ENCODE measurements at places on chromosomes 3 and 15.

GRCh38 chr3:142279965-142280590 lies 54.7 kb upstream of the GK5 start:
- DNase-seq, result peak; percentile 79

DNA sequence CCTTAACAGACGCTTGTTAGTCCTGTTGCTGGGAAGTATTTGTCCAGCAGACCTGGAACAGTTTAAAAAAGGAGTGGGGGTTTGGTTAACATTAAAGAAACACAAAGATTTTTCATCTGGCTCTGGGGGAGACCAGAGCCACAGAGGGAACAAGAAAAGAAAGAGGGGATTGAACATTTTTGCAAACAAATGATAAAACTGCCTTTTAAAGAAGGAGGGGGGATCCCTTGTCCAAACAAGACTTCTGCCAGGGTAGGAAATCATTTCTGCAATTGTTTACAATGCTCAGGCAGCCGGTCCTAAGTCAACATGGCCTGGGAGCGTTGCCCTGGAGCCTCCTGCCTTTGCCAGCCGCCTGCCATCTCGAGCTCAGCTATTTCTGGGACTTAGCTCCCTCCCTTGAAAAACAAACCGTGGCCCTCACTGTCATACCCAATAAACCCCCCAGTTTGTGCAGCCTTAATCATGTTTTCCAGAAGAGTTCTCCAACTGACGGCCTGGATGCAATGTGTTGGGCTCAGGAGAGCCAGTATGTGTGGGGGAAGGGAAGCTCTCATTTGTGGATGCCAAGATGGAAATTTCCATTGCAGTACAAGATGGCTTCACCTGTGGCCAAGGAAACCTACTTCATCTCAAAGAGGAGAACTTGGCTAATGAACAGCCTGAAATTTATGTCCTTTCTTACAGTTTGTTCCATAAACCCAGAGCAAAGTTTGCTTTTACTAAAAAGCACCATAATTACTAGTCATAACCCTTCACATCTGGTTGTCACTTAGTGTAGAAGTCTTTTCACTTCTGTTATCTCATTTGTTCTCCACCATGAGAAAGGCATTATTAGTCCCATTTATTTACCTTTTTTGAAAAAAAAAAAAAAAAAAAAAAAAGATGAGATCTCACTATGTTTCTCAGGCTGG lies 75.9 kb upstream of the RNU6-1 start:
- DNase-seq, result peak; percentile 45

GRCh38 chr15:58241872-58242271 lies 103.7 kb downstream of the AQP9 start:
- DNase-seq, result no peak

DNA sequence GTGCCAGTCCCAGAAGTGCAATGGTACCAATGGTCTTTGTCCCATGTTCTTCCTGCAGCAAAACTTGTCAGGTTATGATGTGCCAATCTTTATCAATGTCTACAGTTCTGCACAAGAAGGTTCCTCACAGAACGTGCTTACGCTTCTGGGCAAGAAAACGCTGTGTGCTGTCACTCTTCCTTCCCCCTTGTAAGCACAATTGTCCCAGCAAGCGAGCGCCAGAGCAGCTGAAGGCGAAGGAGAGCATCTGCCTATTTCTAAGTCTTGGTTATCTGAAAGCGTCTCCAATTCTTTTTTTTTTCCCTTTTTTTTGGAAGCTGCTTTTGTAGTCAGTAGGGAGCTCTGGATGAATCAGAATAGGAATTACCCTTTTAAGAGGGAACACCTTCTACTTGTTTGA lies 514.4 kb downstream of the FGF12 start:
- DNase-seq, result no peak

GRCh38 chr15:74903676-74904075 lies 3.0 kb downstream of the FAM219B start:
- no peak for DNase-seq

GRCh38 chr15:96330064-96330449 lies 443 bp upstream of the NR2F2 start:
- DNase-seq, result peak; percentile 90

DNA sequence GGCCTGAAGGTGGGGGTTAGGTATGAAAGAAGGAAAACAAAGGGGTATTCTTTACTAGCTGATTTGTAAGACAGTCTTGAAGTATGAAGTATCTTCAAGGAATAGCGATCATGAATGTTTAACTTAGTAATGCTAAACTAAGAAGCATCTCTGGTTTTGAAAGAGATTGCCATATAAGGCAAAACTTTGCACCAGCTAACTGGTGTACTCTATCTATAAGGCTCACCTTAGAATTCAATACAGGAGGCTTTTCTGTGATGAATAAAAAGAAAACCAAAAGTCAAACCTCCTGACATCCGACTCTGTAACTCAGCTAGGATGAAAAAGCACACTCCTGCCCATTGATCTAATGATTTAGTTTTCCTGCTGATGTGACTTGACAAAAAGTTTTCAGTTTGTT lies 54.7 kb downstream of the FOXP1 start:
- DNase-seq, result no peak

DNA sequence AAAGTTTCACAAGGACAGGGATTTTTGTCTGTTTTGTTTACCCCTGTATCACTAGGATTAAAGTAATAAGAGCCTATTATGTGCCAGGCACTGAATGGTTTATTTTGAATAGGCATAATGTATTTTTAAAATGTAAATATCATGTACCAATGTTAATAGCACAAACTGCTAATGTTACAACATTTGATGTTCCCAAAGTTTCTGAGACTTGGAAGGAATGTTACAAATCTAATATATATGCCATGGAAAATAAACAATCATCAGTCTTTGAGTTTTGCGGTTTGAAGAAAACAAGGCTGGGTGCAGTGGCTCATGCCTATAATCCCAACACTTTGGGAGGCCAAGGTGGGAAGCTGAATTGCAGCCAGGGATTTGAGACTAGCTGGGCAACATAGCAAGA lies 159.4 kb downstream of the CDIN1 start:
- no peak for DNase-seq

GRCh38 chr15:99857836-99858235 lies 124.6 kb upstream of the LYSMD4 start:
- DNase-seq, result no peak

DNA sequence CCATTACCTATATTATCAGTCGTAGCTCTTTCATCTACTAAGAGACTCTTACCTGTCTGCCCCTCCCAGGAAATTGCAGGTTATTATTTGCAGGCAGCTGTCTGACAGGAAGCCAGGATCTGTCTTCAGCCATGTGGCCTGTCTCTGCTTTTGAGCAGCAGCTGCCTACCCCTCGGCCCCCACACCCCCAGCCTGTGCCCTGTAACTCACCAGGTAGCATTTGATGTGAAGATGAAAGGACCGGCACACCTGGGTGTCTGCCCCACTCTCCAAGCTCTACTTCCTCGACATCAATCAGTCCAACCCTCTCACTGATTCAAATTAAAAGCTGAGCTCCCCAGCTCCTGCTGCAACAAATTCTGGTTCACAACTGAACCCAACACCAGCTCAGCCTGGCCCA lies 197.2 kb upstream of the CTNNB1 start:
- DNase-seq, result no peak

- DNase-seq, result no peak
These were observed 37.2 kb downstream of the CCDC54 start for GRCh38 chr3:107414325-107414964.

GRCh38 chr3:191283400-191283799 lies 45.8 kb upstream of the CCDC50 start:
- no peak for DNase-seq

- no peak for DNase-seq
These were observed 53.1 kb downstream of the FAM81A start for GRCh38 chr15:59491062-59491461.

DNA sequence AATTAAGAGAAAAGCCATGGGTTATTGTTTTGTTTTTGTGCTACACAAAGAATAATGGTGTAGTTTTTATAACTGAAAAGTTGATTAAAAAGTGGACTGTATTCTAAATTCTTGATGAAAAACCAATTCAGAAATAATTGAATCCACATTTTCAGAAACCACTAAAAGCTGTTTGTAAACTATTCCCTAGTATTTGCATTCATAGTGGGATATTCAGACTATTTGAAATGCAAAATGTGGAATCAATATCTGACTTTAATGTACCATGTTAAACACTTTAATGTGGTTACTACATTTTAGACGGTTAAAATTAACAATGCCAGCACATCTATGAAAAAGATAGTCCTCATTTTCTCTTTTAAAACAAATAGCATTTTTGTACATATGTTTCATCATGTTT lies 104.6 kb downstream of the ZIC4 start:
- DNase-seq, result no peak

DNA sequence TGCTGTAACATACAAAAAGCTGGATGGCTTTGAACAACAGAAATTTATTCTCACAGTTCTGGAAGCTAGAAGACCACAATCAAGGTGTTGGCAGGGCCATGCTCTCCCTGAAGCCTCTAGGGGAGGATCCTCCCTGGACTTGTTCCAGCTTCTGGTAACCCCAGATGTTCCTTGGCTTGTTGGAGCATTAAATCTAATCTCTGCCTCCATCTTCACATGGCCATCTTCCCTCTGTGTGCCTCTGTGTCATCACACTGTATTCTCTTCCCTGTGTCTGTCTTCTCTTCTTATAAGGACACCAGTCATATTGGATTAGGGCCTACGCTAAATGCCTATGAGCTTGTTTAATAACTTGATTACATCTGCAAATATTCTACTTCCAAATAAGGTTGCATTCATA lies 109.5 kb downstream of the STAG1 start:
- DNase-seq, result no peak

Measured in mesenchymal stem cell (in vitro differentiated cells and primary cell).